ENCODE measurements at places on chromosomes 2 and 18.

GRCh38 chr2:157746234-157746950 lies 117.7 kb upstream of the ACVR1C start:
- DNase-seq = no peak

GRCh38 chr2:43323857-43324256 lies 97.5 kb upstream of the ZFP36L2 start:
- no peak for DNase-seq

- DNase-seq = no peak
These were observed 864.0 kb upstream of the ZEB2 start for GRCh38 chr2:145383961-145384360.

- DNase-seq = no peak
These were observed 44.3 kb downstream of the SPRED2 start for GRCh38 chr2:65388051-65388531.

GRCh38 chr2:123513351-123513750 lies 511.7 kb upstream of the CNTNAP5 start:
- no peak for DNase-seq

DNA sequence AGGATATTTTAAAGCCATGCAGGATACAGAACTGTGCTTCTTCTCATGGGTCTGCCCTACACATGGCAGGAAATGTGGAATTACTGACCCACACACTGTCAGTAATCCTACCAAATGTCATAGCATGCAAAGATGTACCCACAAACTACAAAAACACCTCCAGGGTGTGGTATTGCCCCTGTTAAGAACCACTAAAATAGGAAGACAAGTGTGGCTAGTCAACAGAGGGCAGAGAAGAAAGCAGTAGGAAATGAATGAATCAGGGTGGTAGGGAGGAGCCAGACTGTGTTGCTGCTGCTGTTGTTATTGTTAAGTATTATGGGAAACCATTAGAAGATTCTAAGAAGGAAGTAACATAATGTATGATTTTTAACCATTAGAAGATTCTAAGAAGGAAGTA lies 556.7 kb upstream of the ACVR2A start:
- no peak for DNase-seq

DNA sequence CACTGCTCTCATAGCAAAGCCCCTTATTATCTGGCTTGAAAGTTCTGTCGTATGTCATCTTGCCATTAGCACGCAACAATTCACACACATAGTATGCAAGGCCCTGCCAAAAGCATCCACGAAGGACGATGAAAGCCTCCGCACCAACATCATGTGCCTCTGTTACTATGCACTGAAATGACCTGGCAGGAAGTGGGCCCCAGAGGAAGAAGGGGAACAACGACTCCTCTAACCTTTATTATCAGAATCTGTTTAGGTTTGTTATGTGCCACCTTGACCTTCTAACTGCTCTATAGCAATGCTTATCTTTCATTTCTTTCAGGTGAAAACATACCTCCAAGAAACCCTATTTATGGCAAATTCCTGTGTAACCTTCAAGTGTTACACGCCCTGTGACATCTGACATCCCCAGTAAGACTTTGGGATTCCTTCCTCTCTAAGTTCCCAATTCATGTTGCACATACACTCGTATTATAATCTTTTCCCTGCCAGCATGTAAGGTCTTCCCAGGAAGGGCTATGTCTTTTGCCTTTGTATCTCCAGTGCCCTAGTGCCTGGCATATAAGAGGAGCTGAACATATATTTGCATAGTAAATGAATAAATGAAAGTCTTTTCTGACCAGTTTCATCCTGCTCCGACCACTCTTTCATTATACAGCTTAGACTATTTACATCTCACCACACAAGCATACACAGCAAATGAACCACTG lies 7.0 kb upstream of the NDUFV2 start:
- no peak for DNase-seq
